Fibroblast of the conjunctiva (primary cell): ENCODE measurements at places on chromosomes 7 and 10.

DNA sequence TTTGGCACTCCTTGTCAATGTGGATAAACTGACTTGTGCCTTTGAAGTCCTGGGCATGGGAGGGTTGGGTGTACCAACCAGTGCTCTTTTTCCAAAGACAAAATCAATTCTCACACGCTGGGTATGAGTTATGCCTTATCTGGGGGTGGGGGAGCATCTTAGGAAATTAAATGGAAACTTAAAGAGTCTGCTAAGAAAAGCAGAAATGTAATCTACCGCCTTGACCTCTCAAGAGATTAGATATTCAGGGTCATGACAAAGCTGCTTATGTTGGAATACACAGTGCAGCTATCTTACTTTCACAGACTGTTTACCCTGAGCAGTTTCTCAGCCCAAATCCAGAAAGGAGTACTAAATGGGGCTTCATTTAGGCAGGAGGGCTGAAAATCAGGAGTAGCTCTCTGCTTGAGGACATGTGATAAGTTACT lies 2.6 kb downstream of the MEST start:
- no peak for DNase-seq

DNA sequence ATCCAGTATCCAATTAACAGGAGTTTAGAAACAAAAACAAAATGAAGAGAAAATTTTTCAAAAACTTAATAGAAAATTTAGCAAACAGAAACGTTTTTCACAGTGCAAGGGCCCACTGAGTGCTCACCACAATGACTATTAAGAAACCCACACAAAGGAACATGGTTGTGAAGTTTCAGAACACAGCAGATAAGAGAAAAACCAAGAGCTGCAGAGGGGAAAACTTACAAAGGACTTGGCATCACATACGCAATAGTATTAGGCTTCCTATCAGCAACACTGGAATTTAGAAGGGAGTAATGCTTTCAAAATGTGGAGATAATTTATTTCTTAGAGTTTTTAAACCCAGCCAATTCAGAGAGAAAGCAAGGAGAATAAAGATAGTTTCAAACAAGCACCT lies 1.7 kb upstream of the C7orf25 start:
- DNase-seq, result no peak

DNA sequence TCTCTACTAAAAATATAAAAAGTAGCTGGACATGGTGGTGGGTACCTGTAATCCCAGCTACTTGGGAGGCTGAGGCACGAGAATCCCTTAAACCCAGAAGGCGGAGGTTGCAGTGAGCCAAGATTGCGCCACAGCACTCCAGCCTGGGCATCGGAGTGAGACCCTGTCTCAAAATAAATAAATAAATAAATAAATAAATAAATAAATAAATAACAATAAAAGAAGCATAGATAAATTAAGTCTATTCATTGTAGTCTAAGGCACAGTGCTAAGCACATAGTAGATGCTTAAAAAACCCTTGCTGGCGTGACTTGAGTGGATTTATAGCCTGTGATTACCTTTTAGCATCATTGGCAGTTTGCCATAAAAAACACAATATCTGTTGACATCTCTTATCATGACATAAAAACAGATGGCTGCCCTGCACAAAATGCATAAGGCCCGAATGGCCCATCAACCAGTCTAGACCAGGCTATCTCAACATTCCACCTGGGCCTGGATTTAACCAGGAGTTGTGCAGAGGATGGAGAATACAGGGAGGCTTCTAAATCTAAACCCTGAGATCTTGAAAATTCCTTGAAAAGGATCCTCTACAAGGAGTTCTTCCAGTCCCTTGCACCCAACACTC lies 94.9 kb downstream of the PRLHR start:
- no peak for DNase-seq

DNA sequence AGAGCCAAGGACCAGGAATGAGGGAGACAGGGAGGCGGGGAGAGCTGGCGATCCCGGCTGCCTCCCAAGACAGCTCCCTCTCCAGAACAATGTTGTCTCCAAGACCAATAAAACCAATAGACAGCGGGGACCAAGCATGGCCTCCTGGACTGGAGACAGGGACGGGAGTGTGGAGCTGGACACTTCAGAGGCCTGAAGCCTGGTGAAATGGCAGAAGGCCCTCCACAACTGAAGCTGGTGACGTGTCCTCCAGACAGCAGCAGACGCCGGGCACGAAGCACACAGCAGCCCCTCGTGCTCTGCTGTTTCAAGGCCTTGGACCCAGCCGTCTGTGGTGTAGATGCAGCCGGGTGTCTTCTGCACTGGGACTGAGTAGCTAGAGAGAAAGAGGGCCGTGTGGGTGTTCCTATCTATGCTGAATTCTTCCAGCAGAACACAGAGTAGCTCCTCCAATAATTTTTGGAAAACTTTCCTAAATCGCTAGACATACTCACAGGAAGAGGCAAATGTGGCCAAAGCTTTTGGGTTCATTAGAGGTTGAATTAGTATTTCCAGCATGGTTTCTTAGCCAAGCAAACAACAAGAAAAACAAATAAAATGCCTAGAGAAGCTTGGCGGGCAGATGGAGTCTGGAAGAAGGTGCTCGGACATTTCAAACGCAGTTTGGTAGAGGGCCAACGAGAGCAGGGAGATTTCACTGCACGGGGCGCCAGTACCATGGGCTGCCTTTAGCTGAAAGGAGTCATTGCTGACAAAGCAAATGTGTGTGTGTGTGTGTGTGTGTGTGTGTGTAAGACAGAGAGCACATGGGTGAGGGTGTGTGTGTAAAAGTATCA lies 570.4 kb downstream of the TCERG1L start:
- DNase-seq, result no peak

DNA sequence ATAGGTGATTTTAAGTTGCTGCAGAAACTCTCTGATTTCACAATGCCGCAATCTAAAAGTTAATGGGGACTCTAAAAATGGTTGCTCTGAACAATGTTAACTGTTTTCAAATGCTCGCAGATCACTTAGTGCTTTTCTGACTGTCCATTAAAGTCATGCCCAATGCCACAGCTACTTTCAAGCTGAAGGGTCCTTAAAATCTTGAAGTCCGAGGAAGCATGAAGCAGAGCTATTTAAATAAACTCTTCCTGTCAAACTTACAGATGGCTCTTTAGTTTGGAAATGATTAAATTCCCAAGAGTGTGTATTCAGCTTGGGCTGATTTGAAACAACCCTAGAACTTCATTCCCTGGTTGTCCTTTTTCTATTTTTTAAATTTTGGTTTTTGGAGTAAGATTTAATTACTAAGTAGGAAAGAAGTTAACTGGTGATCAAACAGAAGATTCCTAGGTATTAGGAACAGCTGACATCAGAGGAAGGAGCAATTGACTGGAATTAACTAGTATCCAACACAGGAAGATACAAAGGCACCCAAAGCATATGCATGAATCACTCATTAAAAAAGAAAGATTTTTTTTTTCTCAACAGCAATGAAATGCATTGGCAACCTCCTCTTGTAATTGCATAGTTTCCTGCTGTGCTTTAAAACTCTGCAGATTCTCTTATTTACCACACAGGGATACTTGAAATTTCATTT lies 105.1 kb downstream of the NRP1 start:
- no peak for DNase-seq

GRCh38 chr10:23070913-23071218 lies 24.5 kb upstream of the MSRB2 start:
- DNase-seq, result no peak

DNA sequence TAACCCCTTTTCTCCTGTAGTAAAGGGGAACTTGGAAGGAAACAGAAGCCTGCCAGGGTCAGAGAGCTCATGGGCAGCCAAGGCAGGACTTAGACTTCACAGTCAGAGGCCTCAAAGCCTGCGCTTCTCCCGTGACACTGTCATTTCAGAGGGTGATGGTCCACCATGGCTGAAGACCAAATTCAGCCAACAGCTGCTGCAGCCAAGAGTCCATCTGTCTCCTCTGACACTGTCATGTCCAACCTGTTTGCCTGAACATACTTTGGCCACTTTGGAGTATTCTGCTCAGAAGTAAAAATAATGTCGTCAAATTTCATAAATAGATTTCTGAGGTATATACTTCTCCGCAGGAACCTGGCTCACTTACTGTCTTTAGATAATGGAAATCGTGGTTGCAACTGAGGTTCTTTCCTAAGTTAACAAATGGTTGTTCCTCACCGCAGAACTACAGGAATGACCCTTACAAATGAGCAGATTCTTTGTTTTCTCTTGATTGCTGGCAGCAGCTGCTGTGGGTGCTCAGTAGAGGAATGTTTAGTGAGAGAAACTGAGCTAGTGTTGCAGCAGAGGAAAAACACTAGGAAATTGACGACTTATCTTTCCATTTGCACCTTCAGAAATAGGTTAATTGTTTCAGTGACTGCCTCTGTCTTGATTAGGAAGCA lies 626.5 kb downstream of the SDK1 start:
- DNase-seq, result no peak

GRCh38 chr10:43209074-43209455 lies 57.8 kb downstream of the RASGEF1A start:
- DNase-seq, result no peak

DNA sequence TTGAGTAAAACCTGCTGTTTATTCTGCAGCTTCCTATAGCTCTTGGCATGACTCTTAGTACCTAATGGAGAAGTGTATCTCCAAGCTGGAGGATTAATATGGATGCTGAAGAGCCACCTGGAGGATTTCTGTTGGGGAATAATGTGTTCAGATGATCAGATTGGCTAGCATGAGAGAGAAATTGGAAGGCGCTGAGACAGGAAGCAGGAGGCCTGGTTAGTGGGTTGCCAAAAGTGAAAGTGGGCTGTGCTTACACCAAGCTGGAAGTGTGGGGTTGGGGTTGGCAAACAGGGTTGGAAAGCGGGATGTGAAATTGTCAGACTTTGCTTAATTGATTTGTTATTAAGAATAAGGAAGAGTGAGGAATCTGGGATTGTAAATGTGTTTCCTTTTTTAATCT lies 111.8 kb upstream of the PLPP4 start:
- no peak for DNase-seq

- DNase-seq, result no peak
Observed at GRCh38 chr7:2247141-2247995, 5.3 kb downstream of the NUDT1 start.

GRCh38 chr7:151539088-151539671 lies 19.5 kb upstream of the RHEB start:
- DNase-seq, result no peak

DNA sequence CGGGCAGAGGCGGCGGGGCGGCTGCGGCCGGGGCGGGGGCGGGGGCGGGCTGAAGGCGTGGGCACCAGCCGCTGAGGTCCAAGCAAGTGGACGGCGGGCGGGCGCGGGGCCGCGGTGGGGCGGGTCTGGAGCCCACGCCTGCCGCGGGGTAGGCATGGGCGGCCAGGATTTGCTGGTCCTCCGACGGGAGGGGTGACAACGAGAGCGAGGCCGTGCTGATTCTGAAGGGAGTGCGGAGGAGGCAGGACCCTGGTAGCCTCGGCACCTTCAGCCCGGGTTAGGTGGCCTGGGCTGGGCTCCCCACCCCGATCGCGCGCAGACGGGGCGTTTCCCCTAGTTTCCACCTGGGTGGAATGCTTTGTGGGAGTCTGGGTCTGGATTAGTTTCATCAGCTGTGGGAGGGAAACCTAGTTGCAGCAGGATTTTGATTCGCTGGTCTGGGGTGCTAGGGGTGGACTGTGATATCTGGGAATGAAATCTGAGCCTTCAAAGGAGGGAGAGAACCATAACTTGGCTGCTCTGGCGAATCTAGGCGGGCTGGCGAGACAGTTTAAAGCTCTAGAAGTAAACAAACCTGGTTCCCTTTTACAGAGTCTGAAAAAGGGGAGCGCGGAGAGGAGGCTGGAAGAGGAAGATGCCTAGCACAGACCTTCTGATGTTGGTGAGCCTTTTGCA lies 609 bp downstream of the SGPL1 start:
- peak; percentile 78 for DNase-seq

DNA sequence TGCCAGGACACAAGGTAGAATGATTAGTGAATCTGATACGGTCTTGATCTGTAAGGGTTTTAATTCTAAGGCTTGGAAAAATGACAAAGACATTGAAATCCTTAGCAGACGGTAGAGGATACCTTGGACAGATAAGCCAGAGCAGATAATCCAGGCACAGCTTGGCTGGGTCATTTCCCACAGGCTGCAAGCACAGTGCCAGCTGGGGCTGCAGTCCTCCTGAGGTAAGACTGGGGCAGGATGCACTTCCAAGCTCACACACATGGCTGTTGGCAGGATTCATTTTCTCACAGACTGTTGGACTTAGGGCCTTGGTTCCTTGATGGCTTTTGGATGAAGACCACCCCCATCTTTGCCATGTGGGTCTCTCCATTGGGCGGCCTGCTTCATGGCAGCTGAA lies 63.2 kb upstream of the BMPER start:
- no peak for DNase-seq

DNA sequence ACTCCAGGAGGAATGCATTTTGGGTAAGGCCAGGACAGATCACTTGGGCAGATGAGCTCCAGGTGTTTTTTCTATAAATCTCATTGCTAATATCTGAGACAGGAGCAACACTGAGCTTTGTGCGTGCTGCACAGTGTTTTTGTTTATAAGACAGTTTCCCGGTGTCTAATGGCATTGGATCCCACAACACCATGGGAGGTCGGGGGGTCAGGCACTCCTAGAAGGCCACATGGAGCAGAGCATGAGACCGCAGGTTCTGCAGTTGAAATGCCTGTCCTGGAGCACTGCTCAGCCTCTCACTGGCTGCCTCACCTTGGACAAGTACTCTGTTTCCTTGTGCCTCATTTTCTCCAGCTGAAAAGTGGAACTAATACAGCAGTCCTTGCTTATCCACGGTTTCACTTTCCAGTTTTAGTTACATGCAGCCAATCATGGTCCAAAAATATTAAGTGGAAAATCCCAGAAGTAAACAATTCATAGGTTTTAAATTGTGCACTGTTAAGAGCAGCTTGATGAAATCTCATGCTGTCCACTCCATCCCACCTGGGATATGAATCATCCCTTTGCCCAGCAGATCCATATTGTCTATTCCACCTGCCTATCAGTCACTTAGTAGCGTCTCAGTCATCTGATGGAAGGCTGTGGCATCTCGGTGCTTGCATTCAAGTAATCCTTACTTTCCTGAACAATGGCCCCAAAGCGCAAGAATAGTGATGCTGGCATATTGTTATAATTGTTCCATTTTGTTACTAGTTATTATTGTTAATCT lies 35.2 kb downstream of the ATXN7L1 start:
- DNase-seq, result no peak

DNA sequence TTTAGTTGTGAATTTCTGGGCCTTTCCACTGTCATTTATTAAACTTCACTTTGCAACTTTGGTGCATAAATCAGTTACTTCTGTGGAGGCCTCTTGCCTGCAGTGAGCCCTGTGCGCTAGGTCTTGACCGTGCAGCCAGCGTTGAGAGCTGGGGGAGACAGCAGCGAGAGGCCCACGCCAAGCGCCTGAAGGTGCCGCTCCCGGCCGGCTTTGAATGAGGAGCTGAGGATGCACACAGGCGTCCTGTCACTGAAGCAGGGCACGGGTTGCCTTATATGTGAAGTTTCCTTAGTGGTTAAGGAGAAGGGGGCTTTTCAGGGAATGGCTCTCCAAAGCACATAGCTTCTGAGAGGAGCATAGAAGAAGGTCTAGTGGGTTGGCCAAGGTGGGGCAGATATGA lies 70.9 kb upstream of the CCNY start:
- no peak for DNase-seq

DNA sequence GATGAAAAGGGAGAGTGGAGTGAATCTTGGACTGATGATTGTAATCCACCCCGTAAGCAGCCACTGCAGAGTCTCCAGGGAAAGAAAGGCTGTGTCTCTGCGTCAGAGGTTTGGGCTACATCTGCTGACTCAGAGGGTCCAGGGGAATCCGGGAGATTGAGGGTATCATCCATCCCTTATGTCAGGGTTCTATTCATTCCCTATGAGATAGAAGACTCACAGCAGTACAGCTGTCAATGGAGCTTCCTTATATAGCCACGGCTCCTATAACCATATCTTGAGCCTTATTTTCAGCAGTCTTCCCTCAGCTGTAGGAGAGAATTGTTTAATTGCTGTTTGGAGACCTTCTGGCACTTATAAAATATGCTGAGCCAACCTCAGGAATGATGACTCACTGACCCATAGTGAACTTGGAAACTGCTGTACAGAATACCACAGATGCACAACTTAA lies 558.2 kb upstream of the PFKP start:
- no peak for DNase-seq
